MG63 (cell line): ENCODE measurements at places on chromosomes 12 and 14. TPM values are rescaled to one million over a fixed set of nuclear protein-coding genes. Genes with fewer than 3 reads are reported as not detected.
A peak's percentile ranks its signal among the peaks of the same experiment; 100 is the strongest.

DNA sequence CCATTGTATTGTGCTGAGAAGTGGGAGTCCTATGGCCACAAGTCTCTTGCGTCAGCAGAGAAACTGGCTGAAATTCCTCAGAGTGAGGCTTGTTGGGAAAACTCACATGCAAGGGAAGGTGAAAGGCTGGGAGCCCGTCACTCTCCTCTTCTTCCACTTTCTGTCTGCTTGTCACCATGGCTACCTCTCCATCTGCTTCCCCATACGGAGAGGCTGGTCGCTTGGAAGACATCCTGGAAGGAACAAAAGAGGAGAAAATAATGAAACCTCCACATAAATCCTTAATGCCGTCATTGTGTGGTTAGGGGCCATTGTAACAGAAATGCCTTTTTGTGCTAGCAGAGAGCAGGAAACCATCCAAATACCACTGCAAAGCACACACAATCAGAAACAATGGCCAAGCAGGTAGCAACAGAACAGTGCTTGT is 53.7 kb downstream of the SOX5 start:
- no peak for DNase-seq

DNA sequence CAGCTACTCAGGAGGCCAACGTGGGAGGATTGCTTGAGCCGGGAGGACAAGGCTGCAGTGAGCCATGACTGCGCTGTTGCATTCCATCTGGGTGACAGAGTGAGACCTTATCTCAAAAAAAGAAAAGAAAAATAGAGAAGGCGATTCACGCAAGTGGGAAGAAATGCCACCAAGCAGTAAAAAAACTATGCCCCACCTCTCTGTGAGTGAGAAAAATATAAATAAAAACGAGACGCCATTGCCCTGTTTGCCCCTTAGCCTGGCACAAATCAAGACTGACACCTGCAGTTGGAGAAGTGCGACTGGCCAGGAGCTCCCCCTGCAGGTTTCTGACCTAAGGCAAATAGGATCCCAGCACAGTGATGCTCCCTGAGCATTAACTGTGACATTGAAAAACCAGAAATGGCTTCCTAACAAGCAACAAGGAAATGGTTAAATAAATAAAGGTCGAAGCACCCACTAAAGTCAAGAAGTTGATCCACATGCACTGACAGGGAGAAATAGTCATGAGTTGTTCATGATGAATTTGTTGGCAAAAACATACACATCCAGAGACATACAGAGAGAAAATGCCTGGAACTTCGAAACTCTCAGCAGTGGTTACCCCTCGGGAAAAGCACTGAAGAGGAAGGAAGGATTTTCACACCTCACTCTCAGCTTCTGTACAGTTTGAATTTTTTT is 21.1 kb downstream of the GSC start:
- peak; percentile 9 for DNase-seq

DNA sequence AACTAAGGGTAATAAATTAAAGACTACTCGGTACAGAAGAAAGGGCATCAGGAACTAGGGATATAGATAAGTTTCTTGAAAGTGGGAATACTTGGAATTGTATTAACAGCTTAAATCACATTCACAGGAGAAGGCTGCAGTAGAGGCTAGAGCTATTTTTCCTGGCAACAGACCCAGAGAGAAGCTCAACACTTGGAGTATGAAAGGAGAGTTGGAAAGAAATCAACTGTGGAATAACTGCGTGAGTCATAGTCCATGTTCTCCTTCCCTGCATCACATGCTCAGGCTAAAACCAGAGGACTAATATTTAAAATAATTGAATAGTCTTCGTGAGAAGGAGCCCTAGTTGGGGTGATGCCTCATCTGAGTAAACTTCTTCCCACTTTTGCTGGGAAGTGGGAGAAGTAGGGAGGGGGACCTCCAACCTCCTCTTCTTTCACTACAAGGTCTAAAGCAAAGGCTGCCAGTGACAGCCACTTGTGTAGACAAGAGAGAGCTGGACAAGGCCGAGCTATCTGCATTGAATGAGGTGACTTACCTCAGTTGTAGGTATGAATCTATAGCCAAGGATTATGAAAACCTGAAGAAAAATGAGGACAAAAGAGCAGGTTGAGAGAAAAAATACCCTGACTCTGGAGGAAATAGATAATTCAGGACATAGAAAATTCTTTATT is 32.7 kb downstream of the DYRK2 start:
- DNase-seq = peak; percentile 49

- no peak for DNase-seq
Measured at GRCh38 chr12:19299765-19300164, 139.5 kb upstream of the AEBP2 start.

FSCB gene
- total RNA-seq = not detected in 2 replicates
